ENCODE measurements at places on chromosomes 5 and 9.

DNA sequence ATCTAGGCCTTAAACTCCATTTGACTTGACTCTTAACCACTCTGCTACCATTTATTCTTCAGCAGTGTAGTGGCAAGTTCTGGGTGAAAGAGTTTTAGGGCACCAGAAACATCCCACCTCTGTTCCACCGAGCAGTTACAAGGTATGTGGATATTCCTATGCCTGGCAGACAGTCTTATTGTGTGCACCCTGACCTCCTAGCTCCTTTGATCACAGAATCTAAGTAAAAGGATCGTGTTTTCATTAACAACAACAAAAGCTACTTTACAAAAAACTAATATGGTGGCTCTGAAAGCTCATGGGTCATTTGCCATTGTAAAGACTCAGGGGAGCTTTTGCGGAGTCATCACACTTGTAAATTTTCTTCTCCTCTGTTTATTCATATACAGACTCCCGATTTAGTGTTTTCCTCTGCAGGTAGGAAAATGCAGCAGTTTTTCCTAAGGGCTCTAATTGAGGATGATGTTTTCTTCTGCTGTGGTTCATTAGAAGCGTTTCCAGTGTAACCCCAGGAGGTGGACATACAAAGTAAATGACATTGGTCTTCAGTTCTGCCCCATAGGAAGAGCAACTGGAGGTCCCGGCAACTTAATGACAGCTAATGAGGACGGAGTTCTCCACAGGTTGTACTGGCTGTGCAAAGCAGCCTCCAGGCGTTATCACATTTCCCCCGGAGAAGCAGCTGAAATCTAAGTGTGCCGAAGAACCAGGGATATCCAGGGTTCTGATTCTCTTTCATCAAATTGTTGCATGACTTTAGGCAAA lies 78.2 kb downstream of the ATP10B start:
- H3K4me1 ChIP-seq = no peaks in the 10 kb centered on the region
- no peak for DNase-seq
- no peaks in the 10 kb centered on the region for H3K27me3 ChIP-seq
- no peak overlapping the region for H3K27ac ChIP-seq
- H3K4me3 ChIP-seq = no peak overlapping the region

- no peaks in the 10 kb centered on the region for H3K27me3 ChIP-seq
- DNase-seq = no peak
- H3K4me1 ChIP-seq = no peaks in the 10 kb centered on the region
- no peaks in the 10 kb centered on the region for H3K36me3 ChIP-seq
- no peak overlapping the region for H3K4me3 ChIP-seq
These were observed 210.6 kb downstream of the MAPKAP1 start for GRCh38 chr9:125496313-125496834.

- H3K27me3 ChIP-seq = no peaks in the 10 kb centered on the region
- no peak overlapping the region for H3K27ac ChIP-seq
- H3K4me3 ChIP-seq = no peak overlapping the region
- no peak for DNase-seq
- H3K4me1 ChIP-seq = peaks cover 14% of the 10 kb centered on the region
These were observed 9.1 kb downstream of the IL31RA start for GRCh38 chr5:55860288-55860687.

- no peaks in the 10 kb centered on the region for H3K4me1 ChIP-seq
- no peak for DNase-seq
- no peaks in the 10 kb centered on the region for H3K36me3 ChIP-seq
- H3K27ac ChIP-seq = no peak overlapping the region
- H3K27me3 ChIP-seq = no peaks in the 10 kb centered on the region
These were observed 37.8 kb downstream of the SLC38A9 start for GRCh38 chr5:55674340-55674739.

DNA sequence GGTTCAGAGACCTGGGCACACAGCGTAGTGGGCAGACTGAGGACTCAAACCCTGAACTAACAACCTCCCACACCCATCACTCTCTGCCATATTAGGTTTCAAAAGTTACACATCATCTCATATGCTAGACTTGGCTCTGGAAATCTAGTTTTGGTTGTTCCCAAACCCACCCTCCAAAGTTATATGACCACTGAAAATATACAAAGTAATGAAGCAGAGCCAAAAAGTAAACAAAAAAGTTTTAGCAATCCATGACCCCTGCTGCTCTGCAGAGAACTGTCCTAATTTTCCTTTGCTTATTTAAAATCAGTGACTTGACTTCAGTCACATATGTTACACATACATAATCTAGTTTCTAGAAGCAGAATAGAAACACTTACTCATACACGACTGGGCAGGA lies 155.6 kb upstream of the TAS2R1 start:
- no peak for DNase-seq
- no peak overlapping the region for H3K27ac ChIP-seq
- H3K27me3 ChIP-seq = no peaks in the 10 kb centered on the region
- H3K4me1 ChIP-seq = no peaks in the 10 kb centered on the region

DNA sequence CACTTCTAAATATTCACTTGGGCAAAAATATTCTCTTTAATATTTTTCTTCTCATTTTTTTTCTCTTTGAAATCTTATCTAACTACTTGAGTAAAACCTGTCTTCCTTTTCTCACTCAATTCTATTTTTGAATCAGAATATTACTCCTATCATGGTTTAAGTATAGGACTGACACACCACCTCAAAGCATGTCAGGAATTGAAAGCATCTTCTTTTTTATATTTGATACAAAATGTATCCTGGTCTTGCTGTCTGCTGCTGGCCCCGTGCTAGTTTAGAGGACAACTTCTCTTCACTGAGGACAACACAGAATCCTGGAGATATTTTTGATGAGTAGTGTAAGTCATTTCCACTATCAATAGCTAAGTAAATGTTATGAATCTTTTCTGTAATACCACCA lies 383.6 kb downstream of the GADD45G start:
- H3K27ac ChIP-seq = no peak overlapping the region
- no peaks in the 10 kb centered on the region for H3K4me1 ChIP-seq
- H3K4me3 ChIP-seq = no peak overlapping the region

DNA sequence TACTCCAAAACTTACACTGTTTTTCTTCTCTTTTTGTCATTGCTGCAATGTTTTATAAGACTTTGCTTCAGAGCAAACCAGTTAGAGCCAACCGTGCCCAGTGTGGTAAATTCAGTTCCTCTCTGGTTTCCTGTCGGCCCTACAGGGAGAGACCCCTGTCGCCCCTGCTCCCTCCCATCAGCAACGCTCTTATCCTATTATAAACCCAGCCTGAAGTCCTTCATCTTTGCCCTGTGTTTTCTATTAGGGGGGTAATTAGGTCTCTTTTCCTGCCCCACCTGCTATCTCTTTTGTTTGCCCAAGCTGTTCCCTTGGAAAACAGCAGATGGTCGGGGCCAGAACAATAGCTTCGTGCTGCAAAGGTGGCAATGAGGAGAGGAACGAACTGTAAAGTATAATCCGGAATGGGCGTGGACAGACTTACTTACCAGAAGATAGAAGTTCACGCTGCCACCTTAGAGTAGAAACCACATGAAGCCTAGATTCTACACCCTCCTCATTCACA lies 21.4 kb upstream of the OTULINL start:
- H3K27me3 ChIP-seq = no peaks in the 10 kb centered on the region
- H3K27ac ChIP-seq = no peak overlapping the region
- no peak overlapping the region for H3K4me3 ChIP-seq
- DNase-seq = no peak
- H3K4me1 ChIP-seq = no peaks in the 10 kb centered on the region

All from effector memory CD4-positive, alpha-beta T cell (primary cell).